Suppressor macrophage treated with lipopolysaccharide for 1 hour (primary cell): ENCODE measurements at places on chromosomes 11 and 22.

- DNase-seq: no peak
These were observed 50.3 kb upstream of the CDON start for GRCh38 chr11:126113012-126113411.

DNA sequence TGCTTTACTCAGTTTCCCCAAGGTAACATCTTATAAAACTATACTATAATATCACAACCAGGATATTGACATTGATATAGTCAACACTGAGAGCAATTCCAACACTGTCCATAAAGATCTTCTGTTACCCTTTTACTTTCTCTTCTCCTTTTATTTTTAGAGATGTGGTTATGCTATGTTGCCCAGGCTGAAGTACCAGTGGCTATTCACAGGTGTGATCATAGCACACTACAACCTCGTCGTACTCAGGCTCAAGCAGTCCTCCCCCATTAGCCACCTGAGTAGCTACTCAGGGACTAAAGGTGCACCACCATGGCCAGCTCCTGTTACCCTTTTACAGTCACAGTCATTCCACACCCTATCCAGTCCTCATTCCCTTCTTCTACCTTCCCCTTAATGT lies 119.7 kb downstream of the CWF19L2 start:
- no peak for DNase-seq

- no peak for DNase-seq
These were observed 470.7 kb upstream of the B3GAT1 start for GRCh38 chr11:134882671-134883297.

- DNase-seq: peak; percentile 63
These were observed 11.3 kb downstream of the HTATIP2 start for GRCh38 chr11:20374741-20375300.
